CD4-positive, alpha-beta memory T cell (primary cell): ENCODE measurements at places on chromosomes 11 and 22.

DNA sequence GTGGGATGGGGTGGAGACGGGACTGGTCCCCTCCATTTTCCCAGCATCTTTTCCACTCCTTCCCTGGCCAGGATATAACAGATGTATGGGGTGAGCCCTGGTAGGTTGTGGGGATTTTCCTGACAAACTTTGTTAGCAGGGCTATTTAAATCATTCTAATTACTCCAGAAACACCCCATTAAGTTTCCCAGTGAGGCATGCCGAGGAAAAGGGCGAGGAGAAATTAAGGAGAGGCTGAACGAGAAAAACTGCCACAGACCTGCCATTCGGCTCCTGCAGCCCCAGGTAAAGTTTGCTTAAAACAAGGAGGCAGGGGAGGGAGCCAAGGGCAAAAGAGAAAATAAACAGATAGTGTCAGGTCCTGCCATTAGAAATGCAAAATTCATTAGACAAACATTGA, 428.2 kb downstream of the BUD13 start:
- no peak for DNase-seq

- DNase-seq, result no peak
Measured at GRCh38 chr11:27705873-27706820, 5.9 kb upstream of the BDNF start.

DNA sequence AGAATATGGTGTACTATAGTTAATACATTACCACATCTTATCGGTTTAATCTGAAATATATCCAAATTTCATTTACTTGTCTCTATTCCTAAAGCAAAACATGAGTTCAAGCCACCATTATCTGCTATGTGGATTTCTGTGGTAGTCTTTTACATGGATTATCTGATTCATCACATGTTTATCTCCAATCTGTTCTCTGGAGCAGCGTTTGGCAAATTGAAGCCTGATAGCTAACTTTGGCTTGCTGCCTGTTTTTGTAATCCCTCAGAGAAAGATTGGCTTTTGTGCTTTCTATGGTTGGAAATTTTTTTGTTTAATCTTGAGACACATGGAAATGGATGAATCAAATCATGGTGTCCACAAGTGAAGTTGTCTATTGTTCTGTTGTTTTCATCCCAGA, 274.3 kb downstream of the JRKL start:
- DNase-seq, result no peak

GRCh38 chr11:1006762-1007161, 29.8 kb downstream of the MUC6 start:
- DNase-seq, result no peak
